ENCODE measurements at places on chromosomes 5 and 9.

DNA sequence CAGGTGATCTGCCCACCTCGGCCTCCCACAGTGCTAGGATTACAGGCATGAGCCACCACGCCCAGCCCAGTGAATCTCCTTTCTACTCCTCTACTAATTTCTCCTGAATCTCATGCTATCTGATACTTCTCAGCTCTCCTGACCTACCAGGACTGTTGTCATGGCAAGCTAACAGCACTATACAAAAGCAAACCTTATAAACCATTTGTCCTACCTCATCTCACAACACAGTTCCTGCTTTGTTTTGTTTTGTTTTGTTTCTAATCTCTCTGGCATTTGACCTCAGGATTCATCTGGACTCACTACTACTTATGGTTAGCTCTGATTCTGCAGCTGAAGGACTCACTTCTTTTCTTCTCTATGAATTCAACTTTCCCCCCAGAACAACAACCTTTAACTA lies 734.8 kb downstream of the TLE1 start:
- no peak for DNase-seq

GRCh38 chr5:41270423-41271251 lies 57.3 kb upstream of the C6 start:
- DNase-seq, result no peak

DNA sequence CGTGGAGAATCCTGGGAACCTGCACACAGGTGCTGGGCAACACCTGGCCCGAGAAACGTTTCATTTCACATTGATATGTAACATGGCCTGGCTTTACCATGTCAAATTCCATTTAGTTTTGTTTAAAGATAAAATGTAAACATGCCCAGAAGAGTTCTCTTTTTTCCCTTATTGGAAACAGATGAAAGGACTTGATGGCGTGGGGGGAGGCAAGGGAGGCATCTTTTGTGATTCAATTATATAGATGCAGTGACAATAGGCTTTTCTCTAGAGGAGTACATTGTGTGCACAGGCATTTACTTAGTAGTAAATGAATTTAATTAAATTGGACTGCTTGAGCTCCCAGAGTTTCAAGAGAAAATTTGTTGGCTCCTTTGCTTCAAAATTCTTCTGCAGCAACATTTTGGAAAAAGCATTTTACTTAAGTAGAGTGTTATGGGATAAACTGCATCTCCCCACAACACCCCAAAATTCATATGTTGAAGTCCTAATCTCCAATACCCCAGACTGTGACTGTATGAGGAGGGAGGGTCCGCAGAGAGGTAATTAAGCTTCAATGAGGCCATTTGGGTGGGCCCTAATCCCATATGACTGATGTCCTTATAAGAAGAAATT lies 254.3 kb upstream of the NFIL3 start:
- no peak for DNase-seq

- no peak for DNase-seq
Observed at GRCh38 chr5:39415201-39415600, 9.6 kb downstream of the DAB2 start.

DNA sequence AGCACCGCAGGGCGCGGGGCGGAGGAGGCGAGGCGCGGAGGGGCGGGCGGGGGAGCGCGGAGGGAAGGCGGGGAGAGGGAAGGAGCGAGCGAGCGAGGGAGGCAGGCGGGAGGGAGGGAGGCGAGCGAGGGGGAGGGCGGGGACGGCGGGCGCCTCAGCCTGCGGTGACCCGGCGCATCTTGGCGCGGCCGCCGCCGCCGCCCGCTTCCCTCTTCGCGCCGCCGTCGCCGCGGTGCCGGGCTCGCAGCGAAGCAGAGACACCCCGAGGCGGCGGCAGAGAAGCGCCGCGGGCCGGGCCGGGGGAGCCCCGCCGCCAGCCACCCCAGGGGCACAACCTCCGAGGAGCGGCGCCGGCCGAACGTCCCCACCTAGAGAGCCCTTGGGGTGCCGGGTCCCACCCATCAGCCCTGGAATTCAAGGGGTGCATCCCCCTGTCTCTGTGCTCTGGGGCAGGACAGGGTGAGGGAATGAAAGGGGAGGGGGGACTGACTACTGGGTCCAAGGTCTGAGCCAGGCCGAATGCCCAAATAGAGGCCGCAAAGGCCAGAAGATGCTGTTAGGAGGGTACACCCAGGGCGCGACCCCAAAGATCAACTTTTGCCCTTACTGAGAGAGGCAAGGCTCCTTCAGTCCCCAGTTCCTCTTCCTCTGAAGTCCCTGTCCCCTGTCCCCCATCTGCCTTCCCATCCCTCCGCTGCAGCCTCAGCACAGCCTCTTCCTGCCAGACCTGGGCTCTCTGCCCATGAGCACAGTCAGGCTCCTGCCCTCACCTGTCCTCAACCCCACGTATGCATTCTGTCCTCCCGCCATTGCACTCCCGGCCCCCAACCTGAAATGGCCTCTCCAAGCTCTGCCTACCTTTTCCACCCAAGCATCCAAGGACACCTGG lies at the start of gene ADAMTS2:
Gene ADAMTS2 (minus strand): TSS at position 29 of the 889 bp plus-strand sequence. CDS start 133 bp downstream, outside the sequence.
- no peak for DNase-seq

GRCh38 chr5:167839065-167839464 lies 452.4 kb upstream of the WWC1 start:
- DNase-seq, result no peak

- no peak for DNase-seq
Observed at GRCh38 chr9:128577206-128577605, 24.8 kb downstream of the SPTAN1 start.

DNA sequence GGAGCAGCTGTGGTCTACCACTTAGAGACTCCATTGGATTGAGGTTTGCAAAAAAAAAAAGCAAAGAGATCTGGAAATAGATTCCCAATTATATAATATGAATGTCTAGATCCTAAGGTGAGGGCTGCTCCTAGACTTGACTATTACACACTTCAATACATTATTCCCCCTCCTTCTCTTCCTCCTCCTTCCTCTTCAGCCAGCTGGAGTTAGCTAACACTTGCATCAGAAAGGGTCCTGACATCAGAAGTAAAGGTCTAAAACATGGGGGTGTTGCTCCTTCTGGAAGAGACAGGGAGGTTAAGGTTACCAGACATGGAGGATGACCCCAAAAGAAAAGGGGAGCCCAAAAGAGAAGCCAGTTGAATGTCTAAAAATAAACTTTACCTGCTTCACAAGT lies 12.9 kb upstream of the NR3C1 start:
- DNase-seq, result no peak

DNA sequence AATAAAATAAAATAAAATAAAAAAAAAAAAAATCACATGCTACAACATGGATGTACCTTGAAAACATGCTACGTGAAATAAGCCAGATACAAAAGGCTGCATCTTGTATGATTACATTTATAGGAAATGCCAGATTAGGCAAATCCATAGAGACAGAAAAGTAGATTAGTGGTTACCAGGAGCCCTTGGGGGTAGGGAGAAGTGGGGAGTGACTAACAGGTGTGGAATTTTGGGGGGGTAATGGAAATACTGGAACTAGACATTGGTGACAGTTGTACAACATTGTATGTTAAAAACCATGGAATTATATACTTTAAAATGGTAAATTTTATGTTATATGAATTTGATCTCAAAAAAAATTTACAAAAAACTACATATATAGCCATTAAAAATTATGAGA lies 47.3 kb downstream of the SLC1A1 start:
- DNase-seq, result no peak

DNA sequence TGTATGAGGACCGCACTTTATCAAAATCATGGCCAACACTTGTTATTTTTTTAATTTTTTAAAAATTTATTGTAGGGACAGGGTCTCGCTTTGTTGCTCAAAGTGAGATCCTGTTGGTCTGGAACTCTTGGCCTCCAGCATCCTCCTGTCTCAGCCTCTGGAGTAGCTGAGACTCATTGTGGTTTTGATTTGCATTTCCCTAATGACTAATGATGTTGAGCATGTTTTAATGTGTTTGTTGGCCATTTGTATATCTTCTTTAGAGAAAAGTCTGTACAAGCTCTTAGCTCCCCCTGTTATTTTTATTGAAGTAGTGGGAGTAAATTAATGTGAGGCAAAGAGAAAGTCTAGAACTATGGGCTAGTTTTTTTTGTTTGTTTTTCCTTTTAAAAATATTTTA lies 1.6 kb upstream of the RPS6 start:
- DNase-seq, result no peak

GRCh38 chr5:169876386-169876785 lies 103.9 kb downstream of the INSYN2B start:
- no peak for DNase-seq

- DNase-seq, result no peak
Observed at GRCh38 chr5:122439645-122440044, 127.6 kb downstream of the SNCAIP start.

DNA sequence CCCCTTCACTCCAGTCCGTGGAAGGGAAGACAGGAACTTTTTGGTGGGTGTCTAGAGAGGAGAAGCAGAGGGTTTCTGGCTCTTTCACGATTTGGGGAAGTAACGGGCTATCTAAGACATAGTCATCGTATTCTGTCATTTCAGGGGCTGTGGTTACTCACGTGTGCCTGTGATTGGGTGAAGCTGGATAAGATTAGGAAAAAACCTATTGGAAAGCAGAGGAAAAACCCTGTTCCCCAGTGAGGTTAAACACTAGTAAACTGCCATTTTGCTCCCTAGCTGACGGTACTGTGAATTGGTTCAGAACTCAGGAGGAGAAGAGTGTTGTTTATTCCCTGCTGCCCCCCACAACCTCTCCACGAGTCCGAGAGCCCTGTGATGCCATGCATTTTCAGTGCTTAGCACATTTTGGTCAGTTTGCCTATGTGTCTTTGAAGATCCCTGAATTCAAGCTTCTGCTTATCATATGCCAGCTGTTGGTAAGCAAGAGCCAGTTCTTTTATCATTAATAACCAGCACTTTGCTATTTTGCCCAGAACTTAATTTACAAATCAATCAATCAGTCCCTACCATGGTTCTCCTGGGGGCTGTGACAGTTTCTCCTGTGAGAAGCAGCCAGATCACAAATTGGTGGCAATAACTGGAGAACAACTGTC lies 45.1 kb upstream of the ROR2 start:
- DNase-seq, result no peak

DNA sequence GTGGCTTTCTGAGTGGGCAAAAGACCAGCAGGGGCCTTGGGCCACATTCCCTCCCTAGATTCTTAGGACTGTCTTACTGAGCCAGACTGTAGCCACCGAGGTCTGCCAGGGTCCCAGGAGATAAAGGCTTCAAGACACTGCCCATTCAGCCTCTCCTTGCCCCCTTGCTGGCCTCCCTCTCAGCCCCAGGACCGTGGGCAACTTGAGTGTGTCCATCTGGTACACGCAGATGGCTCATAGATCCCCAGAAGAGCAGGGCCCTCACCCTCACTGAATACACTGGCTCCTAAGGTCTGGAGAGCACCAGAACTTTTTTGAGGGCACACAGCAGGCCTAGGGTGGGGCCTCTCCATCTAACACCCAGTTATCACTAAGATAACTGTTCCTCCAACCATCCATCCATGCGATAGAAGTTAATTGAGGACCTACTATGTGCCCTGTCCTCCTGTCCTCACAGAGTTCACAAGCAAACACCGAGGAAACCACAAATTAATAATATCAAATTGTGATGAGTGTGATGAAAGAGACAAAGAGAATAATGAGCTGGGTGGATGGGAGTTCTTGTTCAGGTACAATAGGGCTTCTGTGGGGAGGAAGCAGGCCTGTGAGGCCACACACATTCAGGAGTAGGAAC lies 4.9 kb upstream of the PDGFRB start:
- DNase-seq, result no peak

DNA sequence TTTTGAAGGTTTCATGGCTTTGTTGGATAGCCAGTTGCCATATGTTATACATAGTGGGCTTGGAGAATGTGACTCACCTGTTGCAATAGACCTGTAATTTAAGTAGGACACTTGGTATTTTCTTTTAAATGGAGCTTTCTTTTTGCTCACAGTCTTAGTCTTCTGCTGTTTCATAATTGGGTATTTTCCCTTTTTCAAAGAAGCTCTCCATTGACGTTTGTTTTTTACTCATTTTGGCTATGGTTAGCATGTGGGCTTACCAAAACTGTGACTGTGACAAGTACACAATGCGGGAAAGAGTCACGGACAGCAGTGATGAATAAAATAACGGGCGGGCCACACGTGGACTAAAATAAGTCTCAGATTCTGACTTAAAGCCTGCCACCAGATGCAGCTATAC lies 23.2 kb upstream of the RNF20 start:
- DNase-seq, result no peak

- no peak for DNase-seq
Observed at GRCh38 chr5:80239680-80240367, 16.0 kb downstream of the SERINC5 start.

DNA sequence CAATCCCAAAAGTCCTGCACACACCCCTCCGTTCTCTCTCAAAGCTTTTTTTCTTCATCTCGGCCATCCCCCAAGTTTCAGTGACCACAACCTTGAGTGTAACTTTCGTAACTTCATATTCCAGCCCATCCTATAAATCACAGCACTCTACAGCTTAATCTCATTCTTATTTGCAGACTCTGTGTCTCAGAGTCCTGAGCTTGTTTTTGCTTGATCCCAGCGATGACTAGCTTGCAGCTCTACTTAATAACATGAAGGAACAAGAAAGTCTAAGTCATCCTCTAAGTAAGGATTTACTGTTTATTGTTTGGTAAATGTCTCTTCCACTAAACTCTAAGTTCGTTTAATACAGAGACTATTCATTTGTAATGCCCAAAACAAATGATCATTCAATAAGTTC lies 2.6 kb upstream of the SPDL1 start:
- DNase-seq, result no peak

DNA sequence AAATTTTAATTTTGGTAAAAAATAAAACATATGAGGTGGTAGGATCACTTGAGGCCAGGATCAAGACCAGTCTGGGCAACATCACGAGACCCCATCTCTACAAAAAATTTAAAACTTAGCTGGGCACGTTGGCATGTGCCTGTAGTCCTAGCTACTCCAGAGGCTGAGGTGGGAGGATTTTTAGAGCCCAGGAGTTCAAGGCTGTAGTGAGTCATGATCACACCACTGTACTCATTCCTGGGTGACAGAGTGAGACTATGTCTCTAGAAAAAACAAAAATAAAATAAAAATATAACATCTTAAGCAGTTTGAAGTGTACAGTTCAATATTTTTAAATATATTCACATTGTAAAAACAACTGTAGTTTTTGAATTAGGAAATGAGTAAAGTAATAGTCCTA lies 108.3 kb downstream of the SMIM15 start:
- DNase-seq, result no peak

DNA sequence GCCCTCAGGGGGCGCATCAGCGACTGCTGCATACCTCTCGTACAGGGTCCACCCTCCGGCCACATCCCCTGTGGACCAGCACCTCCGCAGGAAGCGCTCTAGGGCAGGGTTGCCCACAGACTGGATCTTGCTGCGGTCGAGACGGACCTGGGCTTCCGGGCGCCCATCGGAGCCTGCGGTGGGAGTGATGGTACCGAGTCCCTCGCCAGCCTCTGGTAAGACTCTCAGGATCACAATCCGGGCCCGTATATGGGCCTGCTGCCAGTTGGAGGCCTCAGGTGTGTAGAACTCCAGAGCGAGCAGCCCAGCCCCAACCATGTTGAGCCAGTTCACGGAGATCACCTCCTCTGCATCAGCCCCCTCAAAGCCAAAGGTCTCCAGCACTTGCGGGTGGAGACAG lies 323.0 kb downstream of the ANXA1 start:
- DNase-seq, result no peak
